ENCODE measurements at places on chromosomes 1 and 21.
A peak's percentile ranks its signal among the peaks of the same experiment; 100 is the strongest.

DNA sequence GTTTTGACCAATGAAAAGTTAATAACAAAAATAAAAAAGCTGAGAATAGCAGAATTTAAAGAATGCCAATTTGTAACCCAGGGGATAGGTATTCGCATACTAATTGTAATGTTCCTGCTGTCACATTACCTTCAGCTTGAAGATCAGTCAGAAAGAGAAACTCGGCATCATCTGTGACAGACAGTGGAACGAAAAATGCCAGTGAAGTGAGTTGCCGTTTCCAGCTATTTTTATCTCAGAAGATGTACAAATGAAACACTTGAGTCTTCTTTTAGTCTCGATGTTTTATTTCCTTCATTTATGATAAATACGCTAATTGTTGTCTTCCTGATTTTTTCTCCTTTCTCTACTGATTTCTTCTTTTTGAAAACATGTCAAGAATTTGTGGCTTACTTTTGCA lies 26.1 kb downstream of the RGS21 start:
- DNase-seq = no peak

DNA sequence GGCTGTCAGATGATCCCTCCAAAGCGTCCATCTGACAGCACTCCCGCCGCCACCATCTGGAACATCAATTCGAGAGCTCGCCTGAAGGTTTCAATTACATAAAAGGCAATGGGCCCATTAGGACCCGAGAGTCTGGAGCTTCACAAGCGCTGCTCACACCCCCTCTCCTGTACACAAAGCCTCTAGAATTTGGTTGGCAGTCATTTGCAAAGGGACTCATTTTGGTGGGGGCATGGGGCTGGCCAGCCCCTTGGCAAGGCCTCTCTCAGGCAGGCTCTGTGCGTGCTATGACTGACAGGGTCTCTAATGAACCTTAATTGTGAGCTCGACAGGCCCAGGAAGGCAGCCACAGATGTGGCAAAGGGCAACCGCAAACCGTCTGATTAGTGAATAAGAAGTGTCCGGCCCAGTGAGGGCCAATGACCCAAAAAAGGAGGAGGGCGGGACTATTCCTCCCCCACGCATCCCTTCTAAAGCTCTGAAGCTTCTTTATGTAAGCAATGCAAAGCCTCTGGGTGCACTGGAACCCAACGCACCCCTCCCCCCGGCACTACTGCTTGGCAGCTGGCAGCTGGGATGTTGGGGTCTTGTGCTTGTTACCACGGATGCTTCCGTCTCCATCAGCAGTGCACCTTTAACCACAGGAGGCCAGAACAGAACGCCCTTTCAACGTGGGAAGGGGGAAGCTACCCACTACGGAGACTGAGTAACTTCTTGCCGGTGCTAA lies 79.4 kb downstream of the CAPZB start:
- peak; percentile 81 for DNase-seq

GRCh38 chr1:51669816-51670215 lies 52.9 kb downstream of the OSBPL9 start:
- no peak for DNase-seq

DNA sequence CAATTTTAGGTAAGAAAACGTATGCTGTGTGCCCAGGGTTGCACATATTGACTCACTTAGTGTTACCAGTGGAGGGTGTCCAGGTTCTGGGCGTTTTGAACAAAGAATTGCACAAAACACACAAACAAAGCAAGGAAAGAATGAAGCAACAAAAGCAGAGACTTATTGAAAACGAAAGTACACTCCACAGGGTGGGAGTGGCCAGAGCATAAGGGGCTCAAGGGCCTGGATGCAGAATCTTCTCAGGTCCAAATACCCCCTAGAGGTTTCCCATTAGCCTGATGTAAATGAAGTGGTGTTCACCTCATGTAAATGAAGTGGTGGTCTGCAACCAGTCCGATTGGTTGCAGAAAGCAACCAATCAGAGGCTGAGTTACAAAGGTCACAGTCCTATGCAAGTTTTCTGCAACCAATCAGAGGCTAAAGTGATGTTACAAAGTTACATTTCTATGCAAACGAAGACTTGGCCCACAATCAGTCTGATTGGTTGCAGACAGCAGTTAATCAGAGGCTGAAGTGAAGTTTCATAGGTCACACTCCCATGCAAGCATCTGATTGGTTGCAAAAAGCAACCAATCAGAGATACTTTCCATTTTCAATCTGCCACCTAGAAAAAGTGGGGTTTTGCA lies 228.3 kb downstream of the ST6GALNAC3 start:
- no peak for DNase-seq

DNA sequence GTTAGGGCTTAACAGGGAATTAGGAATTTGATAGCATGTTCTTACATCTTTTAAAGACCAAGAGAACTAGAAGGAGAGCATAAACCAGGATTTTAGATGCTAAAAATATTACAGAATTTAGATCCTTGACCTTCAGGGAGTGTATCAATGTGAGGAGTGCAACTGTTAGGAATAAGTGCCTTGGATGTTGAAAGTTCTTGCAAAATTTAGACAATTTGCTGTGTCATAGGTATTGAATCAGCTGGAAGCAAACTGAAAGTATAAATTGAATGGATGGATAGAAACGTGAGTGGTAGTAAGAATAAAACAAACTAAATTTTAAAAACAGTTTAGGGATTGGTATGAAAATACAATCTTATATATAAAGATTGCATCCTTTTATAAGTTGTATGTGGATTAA lies 27.7 kb downstream of the PPP1R12B start:
- no peak for DNase-seq

DNA sequence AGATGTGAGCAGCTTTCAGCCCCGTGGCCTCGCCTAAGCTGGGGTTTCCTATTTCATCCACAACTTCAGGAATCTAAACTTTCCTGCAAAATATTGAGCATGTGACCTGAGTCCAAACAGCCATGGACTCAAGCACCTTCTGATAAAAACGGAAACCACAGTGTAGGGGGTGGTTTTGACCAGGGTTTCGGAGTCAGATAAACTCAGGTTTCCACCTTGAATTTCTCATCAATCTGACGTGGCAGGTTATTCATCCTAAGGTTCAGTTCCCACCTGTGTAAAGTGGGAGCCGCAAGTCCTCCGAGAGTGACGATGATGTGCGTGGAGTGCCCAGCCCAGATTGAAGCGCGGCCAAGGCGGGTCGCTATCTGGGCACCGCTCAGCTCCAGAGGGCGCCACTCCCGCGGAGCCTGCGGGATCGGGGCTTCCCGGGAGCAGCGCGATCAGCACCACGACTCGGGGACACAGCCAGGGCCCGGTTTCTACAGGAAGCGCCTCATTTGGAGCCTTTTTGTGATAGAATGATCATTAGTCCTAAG lies 871 bp upstream of the ETS2 start:
- DNase-seq = peak; percentile 61

- DNase-seq = peak; percentile 83
Observed at GRCh38 chr1:181094416-181095212, 6.1 kb downstream of the IER5 start.

GRCh38 chr1:184930645-184931044 lies 43.7 kb downstream of the NIBAN1 start:
- DNase-seq = no peak

DNA sequence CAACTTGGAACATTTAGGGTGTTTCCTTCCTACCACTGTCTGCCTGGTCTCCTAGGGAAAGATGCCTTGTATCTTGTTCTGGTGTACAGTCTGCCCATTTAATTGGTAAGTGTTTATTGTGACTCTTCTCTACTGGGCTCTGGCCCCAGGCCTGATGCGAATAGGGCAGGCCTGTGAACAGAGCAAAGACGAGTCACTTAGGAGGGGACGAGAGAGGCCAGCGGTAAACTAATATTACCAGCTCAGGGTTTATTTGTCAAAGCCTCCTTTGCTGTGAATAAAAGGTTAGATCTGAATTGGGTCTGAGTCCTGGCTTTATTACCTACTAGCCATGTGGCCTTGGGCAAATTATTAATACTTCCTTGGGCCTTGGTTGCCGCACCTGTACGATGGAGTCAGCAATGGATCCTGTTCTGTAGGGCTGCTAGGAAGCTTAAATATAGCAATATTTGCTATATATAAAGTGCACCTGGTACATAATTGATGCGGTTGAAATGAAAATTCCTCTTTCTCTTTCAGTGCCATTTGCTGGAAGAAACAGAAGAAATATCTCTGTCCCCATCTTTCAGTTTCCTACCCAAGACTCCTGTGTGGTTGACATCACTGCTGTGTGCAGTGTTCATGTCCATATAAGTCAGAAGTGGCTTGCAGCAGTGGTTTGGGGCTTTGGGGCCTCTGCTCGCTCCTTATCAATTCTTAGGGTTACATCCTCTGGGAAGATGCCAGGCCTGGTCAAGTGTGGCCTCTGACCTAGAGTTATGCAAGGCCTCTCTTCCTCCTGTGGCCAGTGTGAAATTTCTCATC lies 32.4 kb downstream of the MAPKAPK2 start:
- DNase-seq = no peak

DNA sequence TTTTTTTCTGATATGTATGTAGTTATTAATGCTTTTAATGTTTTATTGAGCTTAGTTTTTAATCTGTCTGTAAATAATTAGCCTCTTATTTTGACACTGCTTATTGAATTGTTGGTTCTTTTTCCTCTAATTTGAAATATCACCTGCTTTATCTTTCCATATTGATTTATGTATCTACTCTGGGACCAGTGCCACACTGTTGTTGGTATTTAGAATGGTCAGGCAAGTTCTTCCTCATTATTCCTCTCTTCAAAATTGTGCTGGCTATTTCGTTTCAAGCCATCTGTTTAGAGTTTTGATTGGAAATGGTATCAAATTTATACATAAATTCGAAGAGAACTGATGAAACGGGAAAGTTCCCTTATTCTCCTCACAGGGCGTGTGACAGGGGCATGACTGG lies 96.8 kb upstream of the APP start:
- DNase-seq = no peak

- peak; percentile 84 for DNase-seq
Observed at GRCh38 chr21:28333578-28334075, 659.0 kb downstream of the LTN1 start.

DNA sequence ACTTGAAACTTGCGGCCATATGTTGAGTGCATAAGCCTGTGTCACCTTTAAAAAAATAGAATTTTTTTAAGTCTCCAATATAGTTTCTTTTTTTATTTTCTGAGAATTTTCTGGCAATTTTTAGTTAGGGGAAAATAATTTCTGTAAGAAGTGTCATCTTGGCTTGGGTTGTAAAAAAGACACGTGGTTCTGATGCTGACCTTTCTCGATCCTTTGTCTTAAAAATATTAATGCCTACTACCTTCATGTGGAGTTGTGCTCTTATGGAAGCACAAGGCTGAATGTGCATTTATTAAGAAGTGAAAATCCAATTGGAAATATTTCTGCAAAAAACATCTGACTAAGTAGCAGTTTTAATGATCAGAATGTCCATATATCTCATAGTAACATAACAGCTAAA lies 3.5 kb downstream of the ELAVL4 start:
- no peak for DNase-seq

DNA sequence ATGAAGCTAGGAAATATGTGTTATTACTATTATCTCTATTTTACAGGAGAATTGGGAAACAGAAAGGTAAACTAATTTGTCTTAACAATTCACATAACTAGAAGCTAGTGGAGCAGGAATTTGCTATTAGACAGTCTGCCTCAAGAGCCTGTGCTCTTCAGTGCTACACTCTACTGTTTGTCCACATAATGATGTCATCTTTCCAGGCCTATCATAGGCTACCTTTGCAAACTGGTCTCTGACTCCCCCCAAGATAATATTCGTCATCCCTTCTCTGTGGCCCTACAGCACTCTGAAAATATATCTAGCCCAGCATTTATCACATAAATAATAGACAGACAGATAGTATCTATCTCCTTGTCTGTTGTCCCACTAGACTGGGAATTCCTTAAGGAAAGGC lies 34.1 kb downstream of the TRIT1 start:
- DNase-seq = no peak

DNA sequence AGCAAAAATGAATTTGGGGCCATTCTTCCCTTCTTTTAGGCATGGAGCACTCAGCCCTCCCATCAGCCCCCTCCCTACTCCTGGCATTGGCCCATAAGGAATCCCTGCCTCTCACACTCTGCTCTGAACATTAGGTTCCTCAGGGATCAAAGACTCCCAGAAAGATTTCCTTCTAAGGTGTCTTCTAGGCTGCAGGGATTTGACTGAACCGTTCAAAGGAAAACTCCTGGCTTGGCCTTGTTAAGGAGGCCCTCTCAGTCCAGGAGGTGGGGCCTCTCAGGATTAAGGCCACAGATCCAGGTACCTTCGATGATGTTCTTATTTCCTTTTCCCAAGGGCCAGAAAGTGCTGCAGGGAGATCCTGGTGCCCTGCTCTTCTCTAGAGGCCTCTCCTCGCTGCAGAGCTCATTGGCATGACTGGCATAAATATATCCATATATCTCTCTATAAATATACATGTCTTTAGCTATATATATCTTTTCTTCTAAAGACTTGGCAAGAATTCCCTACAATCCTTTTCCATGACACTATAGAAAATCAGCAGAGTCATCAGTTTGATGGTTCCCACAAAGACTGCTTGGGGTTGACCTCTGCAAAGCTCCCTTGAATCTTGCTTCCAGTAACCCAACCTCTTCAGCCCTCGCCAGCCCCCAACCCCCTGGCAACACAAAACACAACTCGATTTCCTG lies 59.1 kb downstream of the PLXNA2 start:
- peak; percentile 76 for DNase-seq

- no peak for DNase-seq
Observed at GRCh38 chr1:193437785-193438184, 251.4 kb upstream of the B3GALT2 start.

GRCh38 chr1:161071886-161072371 lies 2.2 kb upstream of the ARHGAP30 start:
- peak; percentile 19 for DNase-seq

GRCh38 chr1:44377925-44378784 lies 23.1 kb upstream of the ERI3 start:
- DNase-seq = peak; percentile 37

DNA sequence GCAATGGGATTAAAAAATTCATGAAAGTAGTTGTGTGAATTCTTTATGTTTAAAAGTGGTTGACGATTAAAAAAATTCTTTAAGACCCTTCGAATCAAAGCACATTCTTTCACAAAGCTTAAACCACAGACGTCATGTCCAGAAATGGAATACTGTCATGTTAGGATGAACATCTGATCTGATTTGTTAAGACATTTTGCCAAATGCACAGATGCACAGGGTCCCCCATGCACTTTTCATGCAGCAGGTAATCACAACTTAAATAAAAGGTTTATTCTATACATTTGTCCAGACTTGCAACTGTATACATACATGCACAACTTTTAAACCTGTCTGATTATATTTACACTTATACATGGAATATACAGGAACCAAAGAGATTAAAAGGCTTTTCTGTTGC lies 103.3 kb downstream of the NRIP1 start:
- no peak for DNase-seq

- DNase-seq = no peak
Observed at GRCh38 chr1:170666541-170667254, 2.8 kb downstream of the PRRX1 start.

DNA sequence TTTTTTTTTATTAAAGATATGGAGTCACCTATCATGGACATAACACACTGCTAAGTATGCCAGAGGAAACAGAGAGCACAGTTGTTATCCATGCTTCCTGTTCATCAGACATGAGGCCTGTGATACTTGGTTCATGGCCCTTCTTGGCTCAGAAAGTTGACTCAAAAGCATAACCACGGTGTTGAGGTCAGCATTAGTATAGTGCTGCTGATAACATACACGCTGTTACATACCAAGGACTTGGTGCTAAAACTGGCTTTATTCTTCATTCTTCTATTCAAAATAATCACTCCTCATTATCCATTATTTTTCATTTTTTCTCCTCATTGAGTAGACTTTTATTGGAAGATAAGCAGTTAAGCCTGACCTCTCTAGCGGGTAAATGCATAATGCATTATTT lies 464.1 kb downstream of the ADGRL2 start:
- no peak for DNase-seq

- peak; percentile 64 for DNase-seq
Observed at GRCh38 chr1:30525971-30526651, 197.3 kb downstream of the MATN1 start.

GRCh38 chr1:116276532-116276931 lies 96.5 kb upstream of the ATP1A1 start:
- no peak for DNase-seq

All from fibroblast of lung (primary cell).